ENCODE measurements at places on chromosomes 16 and 17.

DNA sequence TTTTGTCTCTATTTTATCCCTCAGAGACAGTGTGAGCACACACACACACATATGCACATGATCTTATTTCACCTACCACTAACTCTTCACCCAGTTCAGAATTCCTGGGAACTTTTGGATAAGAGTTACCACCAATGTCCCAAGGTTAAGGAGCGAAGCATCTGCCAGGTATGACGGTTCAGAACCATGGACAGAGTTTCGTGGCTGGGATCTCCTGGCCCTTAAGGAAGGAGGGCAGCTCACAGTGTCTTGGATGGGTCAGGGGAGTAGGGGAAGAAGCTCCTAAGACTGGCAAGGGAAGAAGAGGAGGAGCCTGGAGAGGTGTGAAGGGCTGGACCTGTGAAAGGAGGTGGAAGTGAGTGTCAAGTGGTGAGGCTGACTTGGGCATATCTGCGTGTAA, 23.0 kb upstream of the TMEM132E start:
- no peak for DNase-seq

GRCh38 chr17:81406117-81406953, 11.1 kb downstream of the BAHCC1 start:
- DNase-seq = no peak

DNA sequence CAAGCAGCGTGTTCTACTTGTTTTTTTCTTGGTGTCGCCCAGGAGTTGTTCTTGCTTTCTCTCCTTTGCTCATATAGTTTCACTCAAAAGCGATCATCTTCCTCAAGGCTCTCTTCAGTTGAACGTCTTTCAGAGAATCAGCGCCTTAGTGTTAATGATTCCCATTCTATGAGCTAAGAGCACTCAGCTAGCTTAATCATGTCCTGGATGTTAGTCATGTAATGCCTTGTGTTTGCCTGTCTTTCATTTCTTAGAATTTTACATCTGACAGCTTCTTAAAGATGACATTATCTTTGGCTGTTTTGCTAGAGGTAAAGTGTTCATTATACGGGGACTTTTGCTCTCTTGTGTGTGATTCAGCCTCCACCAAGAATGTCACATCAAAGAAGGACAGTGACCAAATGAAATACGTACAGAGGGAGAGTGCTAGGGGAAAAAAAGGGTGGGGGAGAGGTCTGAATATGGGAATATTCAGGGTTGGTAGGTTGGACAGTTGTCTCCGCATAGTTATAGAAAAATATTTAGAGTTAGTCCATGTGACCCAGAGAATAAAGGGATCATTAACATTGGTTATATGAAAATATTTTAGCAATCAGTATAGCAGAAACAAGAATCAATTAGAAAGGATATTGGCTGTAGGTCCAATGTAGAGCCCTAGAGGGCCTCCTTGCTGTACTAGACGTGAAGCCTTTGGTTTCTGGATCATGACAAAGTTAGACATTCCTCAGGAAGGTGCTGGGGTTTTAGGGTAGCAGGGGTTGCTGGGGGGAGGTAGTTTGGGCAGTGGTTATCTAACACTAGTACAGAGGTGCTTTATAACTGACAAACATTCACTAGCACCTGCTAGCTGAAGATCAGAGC, 31.9 kb upstream of the ANKFN1 start:
- no peak for DNase-seq

DNA sequence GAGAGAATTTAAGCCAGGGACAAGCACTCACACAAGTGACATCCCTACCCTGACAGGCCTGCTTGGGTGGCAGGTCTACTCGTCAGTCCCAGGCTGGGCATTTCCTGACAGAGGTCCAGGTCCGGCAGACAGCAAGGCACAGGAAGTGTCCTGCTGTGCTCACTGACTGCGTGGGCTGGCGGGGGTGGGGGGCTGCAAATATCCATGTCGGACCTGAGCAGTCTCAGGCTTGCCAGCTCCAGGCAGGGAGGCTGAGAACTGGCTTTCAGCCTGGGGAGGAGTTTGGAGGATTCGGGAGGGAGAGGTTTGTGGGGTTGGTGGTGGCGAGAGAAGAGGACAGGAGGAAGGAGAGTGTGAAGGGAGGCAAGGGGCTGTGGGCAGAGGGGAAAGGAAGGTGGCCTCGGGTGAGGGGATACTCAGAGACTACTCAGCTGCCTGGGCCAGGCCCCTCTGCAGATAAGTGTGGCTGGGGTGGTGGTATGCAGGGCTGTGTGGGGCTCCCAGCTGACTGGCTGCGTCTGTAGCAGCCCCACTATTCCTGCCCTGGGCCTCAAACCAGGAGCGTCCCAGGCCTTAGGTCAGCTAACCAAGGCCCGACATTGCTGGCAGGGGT, 7.8 kb downstream of the HIC1 start:
- no peak for DNase-seq

DNA sequence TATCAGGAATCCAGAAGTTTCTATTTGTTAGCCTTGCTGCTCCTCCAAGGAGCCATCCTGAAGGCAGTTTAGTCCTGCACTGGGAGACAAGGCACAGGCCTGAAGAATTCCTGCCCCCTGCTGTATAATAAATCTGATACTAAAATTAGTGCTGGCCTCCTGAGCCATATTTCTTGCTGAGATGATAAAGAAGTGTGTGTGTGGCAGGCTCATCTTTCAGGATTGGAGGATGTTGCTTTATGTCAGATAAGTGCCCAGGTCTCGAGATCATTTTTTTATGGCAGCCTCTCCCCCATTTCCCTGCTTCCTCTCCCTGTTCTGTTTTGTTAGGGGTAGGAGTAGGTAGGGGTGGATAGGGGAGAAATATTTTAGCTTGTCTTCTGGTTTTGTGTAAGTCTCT, 26.0 kb downstream of the MSI2 start:
- DNase-seq = no peak

- no peak for DNase-seq
These were observed 132.2 kb downstream of the RAP1GAP2 start for GRCh38 chr17:2928294-2928890.

DNA sequence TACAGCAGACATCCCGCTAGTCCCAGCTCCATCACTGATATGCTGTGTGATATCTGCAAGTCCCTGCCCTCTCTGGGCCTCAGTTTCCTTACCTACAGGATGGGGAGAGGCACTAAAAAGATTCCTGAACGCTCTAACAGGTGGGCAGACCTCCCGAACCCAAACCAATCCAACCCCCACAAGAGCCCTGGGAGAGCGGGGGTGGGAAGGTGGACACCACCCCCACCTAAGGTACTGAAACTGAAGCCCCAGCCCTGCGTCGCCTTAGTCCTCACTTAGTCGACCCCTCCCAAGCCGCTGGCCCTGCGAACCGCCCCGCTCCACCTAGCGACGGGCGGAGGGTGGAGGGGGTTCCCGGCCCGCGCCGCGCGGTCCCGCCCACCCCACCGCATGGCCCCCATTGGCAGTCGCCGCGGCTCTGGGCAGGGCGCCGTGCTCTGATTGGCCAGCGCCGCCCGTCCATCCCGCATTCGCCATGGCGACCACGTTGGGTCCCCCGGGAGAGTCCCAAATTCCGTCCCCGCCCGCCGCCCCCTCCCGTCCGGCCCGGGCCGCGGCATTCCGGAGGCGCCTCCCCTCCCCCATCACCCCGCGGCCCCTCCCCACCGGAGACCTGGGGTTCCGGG, 578 bp downstream of the CCDC102A start:
- DNase-seq = peak; percentile 80

DNA sequence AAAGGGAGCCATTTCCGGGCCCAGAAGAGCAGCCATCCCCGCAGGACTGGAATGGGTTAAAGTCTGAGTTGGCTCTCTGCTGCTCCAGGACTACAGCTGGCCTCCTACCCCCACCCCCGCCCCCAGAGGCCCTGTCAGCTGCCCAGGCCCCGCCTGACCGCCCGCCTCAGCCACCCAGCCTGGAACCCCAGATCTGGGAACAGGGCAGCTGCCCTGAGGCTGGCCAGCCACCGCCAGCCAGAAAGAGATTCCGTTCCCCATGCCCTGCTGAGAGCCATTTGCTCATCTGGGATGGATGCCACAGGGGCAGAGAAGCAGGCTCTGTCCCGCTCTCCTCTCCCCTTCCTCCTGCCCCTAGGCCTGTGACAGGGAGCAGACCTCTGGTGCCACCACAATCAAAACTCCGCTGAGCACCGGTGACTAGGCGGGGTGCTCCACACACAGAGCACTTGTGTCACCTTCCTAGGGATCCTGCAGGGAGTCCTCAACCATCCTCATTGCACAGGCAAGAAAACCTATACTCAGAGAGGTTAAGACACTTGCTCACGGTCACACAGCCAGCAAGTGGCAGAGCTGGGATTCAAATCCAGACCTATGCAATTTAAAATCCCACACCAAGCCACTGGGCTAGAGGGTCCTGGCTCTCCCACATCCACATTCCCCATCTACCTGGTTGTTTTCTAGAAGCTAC, 44.1 kb downstream of the ZNF423 start:
- no peak for DNase-seq

DNA sequence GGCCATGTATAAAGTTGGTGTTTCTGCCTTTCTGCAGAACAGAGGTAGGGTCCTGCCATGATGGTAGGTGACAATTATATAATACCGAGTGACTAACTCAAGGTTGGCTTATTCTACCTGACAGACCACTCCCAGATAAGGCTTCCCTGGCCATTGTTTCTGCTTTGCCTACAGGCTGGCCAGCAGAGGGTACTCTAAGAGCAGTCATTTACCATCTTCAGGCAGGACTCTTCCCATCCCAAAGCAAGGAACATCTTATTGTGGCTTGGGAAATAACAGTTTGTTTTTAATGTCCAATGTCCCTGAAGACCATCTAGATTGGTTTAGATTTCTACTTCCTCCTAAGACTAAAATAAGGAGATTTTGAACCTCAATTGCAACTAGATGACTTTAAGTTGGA, 74.1 kb downstream of the SNX11 start:
- no peak for DNase-seq
